ENCODE measurements at places on chromosomes 6 and 20.

DNA sequence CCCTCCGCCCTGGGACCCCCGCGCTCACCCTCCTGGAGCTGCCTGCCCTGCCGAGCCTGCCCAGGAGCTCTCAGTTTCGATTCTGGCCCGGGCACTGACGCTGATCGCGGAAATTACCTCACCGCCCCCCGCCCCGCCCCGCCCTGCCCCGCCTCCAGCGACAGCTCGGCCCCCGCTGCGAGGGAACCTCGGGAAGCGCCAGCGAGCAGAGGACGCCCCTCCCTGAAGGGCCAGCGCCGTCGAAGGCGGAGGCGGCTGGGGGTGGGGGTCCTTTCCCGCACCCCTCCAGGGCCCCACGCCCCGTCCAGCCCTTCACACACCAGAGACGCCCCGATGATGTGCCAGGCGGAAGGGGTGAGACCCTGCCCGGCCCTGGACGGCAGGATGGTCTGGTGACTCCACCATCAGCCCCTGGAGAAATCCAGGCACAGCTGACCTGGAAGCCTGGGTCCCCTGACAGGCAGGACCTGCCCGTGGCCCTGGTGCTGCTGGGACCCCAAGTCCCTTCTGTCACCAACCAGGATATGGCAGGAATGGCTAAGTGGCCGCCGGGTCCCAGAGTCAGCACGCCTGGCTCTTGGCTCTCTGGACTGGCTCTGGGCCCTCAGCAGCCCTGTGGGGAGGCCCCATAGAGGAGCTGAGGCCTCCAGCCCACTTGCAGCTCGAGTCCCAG, at the start of gene HELZ2:
TSS of gene HELZ2 (minus strand) at position 84 of the 673 bp plus-strand sequence. CDS start 1,854 bp downstream, outside the sequence.
- peak; percentile 62 for DNase-seq

- no peak for DNase-seq
Observed at GRCh38 chr6:170019818-170020583, 268.6 kb downstream of the ERMARD start.

DNA sequence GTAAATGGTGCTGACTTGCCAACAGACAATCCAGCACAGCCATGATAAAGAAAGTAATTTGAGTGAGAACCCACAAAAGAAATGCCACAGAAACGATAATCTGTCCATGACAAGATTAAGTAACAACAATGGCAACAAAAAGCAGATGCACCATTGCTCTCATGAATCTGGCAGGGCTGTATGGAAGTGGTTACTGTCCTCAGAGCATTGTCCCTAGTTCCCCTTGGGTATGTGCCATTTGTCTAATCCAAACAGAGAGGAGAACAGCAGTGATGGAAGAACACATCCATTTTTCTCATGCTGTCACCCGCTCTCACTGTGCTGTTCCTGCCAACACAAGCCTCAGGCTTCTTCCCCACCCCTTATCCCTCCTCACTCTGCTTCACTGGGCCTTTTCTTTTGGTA, 65.8 kb downstream of the REV3L start:
- DNase-seq = no peak

- peak; percentile 49 for DNase-seq
Observed at GRCh38 chr6:43246301-43247113, 3.2 kb downstream of the TTBK1 start.

All from activated CD4-positive, alpha-beta T cell treated with anti-CD3 and anti-CD28 coated beads, Interleukin-2, Interleukin-6, amounts not matched to agents 100 ng/mL and 50 ng/mL, durations not matched to agents 16 hours and 8 hours (primary cell).